NCI-H774 (cell line): ENCODE measurements at places on chromosomes 11 and 22.

DNA sequence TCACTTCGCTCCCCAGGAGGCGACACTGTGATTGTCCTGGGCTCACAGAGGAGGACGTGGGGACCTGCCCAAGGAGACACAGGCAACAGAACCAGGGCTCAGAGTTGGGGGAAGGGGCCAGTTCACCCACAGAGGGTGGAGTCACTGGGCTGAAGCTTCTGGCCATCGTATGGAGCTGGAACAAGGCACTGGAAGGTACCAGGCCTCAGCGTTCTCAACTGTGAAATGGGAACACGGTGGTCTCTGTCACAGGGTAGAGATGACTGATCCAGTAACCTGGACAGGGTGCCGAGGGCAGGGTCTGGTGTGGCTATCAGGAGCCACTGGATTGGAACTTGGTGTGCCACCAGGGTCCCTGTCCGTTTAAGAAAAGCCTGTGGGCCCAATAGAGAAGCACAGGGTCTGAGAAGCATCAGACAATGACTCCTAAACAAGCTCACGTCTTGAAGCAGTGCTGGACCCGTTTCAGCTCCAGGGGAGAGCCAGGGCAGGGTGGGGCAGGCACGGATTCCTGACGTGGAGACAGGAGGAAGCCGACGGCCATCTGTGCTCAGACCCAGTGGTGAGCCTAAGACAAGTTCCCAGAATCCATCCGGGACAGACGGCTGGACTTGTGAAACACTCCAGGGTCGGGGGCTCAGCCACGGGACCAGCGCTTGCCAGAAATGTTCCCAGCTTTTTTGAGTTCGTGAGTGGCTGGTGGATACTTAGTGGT is 25.0 kb upstream of the KCNQ1OT1 start:
- DNase-seq = no peak

- no peak for DNase-seq
Observed at GRCh38 chr11:34013898-34014571, 37.5 kb upstream of the CAPRIN1 start.

DNA sequence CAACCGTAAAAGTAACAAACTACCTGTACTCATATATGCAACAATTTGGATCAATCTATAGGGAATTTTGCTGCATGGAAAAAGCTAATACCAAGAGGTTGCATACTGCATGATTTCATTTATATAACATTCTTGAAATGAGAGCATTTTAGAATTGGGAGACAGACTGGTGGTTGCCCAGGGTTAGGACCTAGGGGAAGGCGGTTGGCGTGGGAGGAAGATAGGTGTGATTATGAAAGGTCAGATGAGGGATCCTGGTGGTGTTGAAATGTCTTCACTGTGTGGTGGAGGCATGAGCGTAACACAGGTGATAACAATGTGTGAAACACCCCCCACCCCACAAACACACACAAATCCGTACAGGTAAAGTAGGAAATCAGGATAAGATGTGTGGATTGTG is 176.6 kb upstream of the ZBED5 start:
- no peak for DNase-seq

GRCh38 chr22:36846949-36847348 is 13.9 kb upstream of the NCF4 start:
- no peak for DNase-seq

- peak; percentile 62 for DNase-seq
Observed at GRCh38 chr11:27158456-27159334, 118.1 kb downstream of the BBOX1 start.

- no peak for DNase-seq
Observed at GRCh38 chr11:115499241-115499799, 4.9 kb downstream of the CADM1 start.

DNA sequence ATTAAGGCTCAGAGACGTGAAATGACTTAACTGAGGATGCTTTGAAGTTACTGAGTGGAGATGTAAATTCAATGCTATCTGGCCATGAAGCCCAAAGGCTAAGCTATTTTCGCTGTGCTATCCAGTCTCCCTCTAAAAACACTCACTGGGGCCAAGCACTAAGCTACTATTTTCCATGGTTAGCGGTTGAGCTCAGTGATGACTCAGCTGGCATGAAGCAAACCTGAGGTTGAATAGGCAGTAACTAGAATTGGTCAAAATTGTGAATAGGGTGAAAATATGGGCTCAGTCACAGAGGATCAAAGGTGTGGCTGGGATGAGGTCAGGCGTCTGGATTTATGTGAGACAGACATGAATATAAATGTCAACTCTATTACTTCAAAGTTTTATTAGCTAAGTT is 564.2 kb upstream of the KIRREL3 start:
- no peak for DNase-seq

DNA sequence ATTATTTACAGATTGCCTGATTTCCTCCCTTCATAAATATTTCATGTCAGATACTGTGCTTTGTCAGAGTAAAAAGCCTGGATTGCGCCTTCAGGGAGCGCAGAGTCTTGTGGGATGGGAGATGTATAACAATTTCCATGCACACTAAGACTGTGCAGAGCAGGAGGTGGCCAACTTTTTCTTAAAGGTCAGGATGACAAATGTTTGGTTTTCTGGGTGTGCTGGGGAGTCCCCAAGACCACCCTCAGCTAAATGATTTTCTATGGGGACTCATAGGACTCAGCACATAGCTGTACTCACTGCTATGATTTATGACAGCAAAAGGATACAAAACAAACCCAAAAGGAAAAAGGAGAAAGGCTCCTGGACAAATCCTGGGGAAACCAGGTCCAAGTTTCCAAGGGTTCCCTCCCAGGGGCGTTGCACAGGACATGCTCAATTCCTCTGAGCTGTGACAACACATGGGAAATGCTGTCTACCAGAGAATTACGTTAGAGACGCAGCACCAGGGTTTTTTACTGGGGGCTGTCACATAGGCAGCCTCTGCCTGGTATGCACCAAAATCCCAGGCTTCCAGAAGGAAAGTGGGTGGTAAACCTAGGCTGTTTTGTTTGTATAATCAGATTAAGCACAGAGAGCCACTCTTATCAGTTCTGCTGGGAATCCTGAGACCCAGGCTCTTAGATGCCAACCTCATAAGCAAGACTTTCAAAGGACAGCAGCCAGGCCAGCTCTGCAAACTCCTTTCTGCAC is 59.1 kb downstream of the CSNK2A3 start:
- no peak for DNase-seq

DNA sequence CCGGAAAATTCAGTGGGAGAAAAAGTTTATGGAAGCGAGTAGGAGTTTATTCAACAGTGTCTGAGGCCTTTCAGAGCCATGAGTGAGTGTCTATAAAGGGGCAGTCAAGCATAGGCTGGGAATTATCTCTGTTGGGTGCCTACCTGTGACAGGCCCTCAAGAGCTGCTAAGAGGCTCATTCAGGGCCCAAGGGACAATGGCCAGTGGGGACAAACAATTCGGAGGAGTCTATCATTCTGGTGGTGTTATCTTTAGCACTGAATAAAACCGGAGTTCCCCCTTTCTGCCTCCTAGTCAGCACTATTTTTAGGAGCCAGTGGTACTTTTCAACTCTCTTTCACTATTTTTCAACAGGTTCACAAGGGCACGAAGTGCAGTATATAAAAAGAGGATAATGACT is 89.5 kb upstream of the HTATIP2 start:
- DNase-seq = no peak

GRCh38 chr22:18156878-18157713 is 7.1 kb downstream of the USP18 start:
- peak; percentile 30 for DNase-seq

DNA sequence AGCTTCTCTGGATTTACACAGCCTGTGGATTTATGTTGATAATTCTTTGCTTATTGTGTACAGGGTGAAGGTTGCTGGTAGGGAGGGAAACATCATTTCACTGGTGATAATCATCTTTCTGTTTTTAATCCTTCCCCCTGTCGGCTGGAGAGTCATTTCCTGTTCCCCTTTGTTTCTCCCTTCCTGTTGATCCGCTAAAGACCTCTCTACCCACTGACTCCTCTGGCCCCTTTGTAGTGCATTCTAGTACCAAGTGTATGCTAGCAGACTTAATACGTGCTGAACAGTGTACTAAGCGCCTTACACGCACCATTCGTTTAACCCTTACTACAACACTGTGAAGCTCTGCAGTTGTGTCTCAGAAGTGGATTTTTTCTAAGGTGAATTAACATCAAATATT is 19.0 kb upstream of the OR9Q1 start:
- no peak for DNase-seq

DNA sequence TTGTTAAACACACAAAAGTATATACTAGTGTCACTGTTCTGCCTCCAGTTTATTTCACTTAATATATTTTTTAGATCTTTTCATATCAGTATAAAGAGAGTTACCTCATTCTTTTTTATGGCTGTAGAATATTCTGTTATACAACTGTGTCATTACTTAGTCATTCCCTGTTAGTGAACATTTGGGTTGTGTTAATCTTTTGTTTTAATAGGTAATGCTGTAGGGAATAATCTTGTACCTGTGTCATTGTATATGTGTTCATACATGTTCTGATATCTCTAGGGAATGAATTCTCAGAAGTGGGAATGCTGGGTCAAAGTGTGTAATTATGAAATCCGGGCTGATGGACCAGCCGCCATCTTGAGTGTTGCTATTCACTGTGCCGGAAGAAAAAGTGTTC is 71.4 kb downstream of the SWAP70 start:
- DNase-seq = no peak

GRCh38 chr11:8746331-8746974 is 63.9 kb downstream of the RPL27A start:
- DNase-seq = no peak

GRCh38 chr11:66068923-66069714 is 953 bp upstream of the PACS1 start:
- no peak for DNase-seq

DNA sequence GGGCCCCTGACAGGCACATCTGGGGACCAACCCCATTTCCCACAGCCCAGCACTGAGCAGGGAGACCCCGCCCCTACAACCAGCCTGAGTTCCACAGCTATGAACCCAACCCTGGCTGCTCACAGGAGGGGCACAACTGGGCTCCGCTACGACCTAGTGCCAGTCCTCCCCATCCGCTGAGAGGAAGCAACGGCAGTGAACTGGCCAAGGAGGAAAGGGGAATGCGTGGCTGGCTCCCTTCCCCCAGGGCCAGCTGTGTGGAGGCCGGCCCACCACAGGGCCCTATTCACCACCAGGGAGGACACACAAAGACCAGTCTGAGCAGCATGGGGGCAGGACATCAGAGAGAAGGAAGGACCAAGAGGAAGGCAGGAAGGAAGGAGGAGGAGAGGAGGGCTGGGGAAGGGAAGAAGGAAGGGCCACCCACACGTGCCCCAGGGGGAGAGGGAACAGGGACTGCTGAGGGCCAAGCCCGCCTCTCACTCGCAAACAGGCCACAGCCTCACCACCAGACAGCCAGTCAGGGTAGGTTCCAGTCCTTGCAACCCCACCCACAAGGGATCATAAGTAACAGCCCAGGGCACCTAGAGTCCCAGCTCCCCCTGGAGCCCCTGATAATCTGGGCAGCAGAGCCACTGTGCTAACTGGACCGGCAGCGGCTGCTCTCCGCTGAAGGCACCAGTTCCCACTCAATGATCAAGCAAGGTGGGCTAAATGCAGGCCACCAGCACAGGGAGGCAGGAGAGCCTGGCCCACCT is 8.5 kb upstream of the GAL3ST1 start:
- DNase-seq = no peak

DNA sequence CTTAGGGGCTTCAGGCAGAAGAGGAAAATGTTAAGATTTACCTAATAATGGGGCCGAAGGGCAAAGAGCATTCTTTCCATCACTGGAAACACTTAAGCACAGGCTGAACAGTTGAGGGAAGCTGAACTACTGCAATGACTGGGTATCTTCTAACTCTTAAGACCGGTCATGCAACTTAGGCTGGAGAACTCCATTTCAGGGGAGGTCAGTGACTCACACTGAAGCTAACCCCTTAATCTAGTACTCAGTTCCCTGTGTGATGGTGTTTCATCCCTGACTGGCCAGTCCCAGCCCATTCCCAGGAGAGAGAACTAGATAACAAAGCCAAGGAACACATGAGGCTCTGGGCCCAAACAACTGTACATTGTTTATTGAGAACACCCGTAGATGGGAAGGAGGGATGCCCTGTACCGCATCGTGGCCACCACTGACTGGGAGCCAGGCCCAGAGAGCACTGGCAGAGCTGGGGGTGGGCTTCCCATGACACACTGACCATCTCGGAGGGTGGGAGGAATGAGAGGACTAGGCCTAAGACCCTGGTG is 10.5 kb downstream of the RPL27A start:
- no peak for DNase-seq

DNA sequence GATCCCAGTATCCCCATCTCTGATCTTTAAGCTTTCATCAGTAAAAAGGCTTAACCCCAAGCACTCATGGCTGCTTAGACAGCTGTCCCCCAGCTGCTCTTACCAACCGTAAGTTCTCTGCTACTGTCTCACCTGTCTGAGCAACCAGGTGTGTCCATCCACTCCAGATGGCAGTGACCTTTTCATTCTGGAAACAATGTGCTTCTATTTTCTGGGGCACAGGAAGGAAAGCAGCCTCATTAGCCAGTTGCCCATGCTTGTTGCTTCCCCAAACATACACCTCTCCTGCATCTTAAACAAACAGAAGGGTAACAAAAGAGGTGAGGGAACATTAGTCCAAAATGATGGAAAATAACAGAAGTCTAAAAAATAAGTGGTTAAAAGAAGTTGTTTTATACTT is 24.4 kb downstream of the SERGEF start:
- peak; percentile 93 for DNase-seq

DNA sequence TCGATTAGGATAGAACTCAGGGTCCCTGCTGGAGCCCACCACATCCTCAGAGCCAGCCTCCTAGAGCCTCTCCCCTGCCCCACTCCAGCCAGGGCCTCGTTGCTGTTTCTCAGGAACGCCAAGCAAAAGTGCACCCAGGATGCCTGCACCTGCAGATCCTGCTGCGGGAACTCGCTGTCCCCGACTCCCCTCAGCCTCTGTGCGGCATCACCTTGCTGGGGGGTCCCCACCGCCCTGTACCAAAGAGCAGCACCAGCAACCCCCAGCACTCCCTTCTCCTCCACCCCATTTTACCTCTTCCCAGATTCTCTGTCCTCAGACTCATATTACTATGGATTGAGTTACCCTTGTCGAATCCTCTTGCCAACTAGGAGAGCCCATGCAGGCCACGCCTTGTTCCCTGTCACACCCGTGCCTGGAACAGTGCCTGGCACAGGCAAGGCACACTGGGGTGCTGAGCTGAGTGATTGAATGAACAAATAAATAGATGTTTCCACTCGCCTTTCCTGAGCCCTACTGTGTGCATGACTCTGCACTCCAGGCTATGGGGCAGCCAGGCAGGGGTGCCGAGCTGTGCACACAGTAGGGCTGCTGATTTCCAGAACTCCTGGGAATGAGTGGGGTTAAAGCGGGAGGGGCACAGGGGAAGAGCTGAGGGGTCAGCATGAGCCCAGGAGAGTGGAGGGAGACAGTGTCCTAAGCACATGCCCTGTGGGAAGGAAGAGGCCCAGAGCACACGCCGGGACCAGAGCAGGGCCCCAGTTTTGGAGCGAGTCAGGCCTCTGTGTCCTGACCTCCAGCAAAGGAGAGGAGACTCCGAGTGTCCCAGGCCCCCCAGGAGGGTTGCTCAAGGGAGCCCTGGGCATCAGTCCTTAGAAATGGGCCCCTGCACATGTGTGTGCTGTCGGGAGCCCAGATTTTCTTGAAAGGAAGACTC is 44.3 kb downstream of the LINC01488 start:
- DNase-seq = no peak

GRCh38 chr11:119006656-119007055 is 8.7 kb downstream of the CENATAC start:
- DNase-seq = no peak
